Thoracic aorta endothelial cell (primary cell): ENCODE measurements at places on chromosomes 5 and 9. TPM values are rescaled to one million over a fixed set of nuclear protein-coding genes. Genes with fewer than 3 reads are reported as not detected.

Gene IFNE
- total RNA-seq = 4.7 and 5.5 TPM in 2 replicates

Gene FXN
- total RNA-seq = 11.5 and 15.2 TPM in 2 replicates

Gene BHMT2
- 0.13 and 0.22 TPM in 2 replicates for total RNA-seq

Gene LCN12
- not detected in 2 replicates for total RNA-seq

Gene GKAP1
- 1.9 and 5.4 TPM in 2 replicates for total RNA-seq

Gene PTGS1
- 0.43 and 39.4 TPM in 2 replicates for total RNA-seq

Gene FBP2
- not detected in 2 replicates for total RNA-seq

Gene STPG3
- not detected in 2 replicates for total RNA-seq

Gene ACTBL2
- total RNA-seq = not detected in 2 replicates

Gene AJM1
- total RNA-seq = 0.66 and 0.72 TPM in 2 replicates

Gene ZNF354C
- 8.4 and 9.8 TPM in 2 replicates for total RNA-seq

Gene SLC35D2
- 19.4 and 24.1 TPM in 2 replicates for total RNA-seq

Gene SPAAR
- total RNA-seq = 10.6 and 17.7 TPM in 2 replicates

Gene FRMD3
- 24.6 and 29.2 TPM in 2 replicates for total RNA-seq

Gene GTF3C5
- total RNA-seq = 44.3 and 57.2 TPM in 2 replicates

Gene IL5
- not detected in 2 replicates for total RNA-seq

Gene GALNT12
- total RNA-seq = 1.4 and 1.5 TPM in 2 replicates

Gene PCDHA4
- 0.22 and 0.27 TPM in 2 replicates for total RNA-seq

Gene ANKRD18B
- 2.7 and 4.7 TPM in 2 replicates for total RNA-seq

Gene CLTA
- 266 and 325 TPM in 2 replicates for total RNA-seq

Gene COL23A1
- not detected in 2 replicates for total RNA-seq

Gene LHX6
- total RNA-seq = under 0.01 and 0.29 TPM in 2 replicates

Gene BHMT
- total RNA-seq = not detected in 2 replicates

Gene WDR38
- not detected in 2 replicates for total RNA-seq

Gene ECSCR
- total RNA-seq = 274 and 317 TPM in 2 replicates

Gene DNAH5
- 0.13 and 0.36 TPM in 2 replicates for total RNA-seq

Gene PCDHB12
- total RNA-seq = 0.07 and 0.27 TPM in 2 replicates
